Skin of body (tissue), 3 donors: ENCODE measurements at places on chromosomes 5 and 9.
A peak's percentile ranks its signal among the peaks of the same experiment; 100 is the strongest.

DNA sequence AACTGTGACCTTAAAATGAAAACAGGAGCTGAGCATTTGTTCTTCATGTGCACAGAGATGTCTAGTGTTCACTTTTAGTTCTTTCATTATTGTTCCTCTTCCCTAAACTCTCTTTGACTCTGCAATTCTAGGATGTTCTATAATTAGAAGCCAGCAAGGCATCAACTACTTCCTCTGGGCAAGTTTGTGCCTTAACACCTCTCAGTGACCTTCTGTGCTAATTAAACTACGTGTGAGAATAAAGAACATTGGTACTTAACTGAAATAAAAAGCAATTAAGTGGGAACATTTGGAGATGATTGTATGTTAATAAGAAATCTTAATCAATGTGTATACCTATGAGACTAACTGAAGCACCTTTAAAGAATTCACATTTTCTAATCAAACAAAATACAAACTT, 242.8 kb downstream of the RASEF start:
- no peak for DNase-seq

- no peak for DNase-seq
Observed at GRCh38 chr5:113223831-113224604, 210.8 kb downstream of the TSSK1B start.

- DNase-seq = peak; percentile 8
Observed at GRCh38 chr5:105034401-105034763, 1471.8 kb upstream of the NUDT12 start.

GRCh38 chr5:154513669-154514084, 35.6 kb upstream of the HAND1 start:
- no peak for DNase-seq

GRCh38 chr9:126745574-126746411, 59.0 kb upstream of the ZBTB43 start:
- peak; percentile 12 for DNase-seq

DNA sequence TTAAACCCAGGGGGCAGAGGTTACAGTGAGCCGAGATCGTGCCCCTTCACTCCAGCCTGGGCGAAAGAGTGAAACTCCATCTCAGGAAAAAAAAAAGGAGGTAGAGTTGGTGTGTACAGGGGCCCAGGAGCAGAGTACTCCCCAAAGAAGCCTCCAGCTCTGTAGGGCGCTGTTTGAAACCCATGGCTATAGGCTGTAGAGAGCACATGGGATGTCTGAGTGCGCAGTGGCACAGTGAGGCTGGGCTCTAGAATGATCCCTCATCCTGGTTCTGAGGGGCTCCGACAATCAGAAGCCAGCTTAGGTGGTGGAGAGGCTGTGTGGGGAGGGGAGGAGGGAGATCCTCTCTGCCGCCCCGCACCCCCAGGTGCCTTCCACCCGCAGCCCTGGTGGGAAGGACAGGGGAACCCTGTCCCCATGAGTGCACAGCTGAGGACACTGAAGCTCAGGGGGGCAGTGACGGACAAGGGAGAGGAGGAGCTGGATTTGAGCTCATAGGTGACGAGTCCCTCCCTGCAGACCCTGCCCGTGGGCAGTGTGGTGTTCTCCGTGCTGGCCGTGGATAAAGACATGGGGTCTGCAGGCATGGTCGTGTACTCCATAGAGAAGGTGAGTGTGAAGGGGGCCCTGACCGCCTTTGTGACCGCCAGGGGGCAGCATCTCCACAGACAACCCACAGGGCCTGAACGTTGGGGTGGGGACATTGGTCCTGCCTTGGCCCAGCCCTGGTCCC, 24.6 kb downstream of the CDHR2 start:
- DNase-seq = no peak

GRCh38 chr5:18236386-18236785, 602.1 kb downstream of the TAF11L14 start:
- no peak for DNase-seq

DNA sequence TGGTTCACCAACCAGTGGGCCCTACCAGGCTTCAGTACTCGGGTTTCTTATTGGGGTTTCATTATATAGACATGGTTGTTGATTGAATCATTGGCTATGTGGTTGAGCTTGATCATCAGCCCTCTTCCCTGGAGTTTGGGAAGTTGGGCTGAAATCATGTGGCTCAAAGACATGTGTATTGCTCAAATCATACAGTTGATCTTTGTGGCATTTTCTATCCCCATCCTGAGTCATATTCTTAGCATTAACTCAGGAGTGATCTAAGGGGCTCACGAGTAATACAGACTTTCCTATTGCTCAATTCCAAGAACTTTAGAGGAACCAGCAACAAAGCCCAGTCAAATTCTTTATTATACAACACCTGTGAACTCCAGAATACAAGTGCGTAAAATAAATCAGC, 66.2 kb downstream of the SMC5 start:
- no peak for DNase-seq

DNA sequence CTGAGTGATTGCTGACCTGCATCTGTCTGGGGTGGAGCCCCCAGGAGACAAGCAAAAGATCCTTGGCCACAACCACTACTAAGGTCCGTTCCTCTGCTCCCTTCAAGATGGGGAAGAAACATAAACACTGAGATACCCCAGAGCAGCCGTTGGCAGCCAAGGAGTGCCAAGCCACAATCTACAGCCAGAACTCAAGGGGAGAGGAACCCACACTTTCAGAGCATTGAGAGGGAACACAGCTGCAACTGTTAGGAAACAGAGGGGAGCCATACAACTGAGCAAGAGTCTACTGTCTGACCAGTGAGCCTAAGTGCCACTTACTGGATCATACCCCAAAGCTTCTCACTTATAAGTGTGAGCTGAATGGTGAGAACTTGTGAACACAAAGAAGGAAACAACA, 44.6 kb upstream of the ADRB2 start:
- no peak for DNase-seq

GRCh38 chr5:157366741-157367674, 93.0 kb upstream of the NIPAL4 start:
- DNase-seq = peak; percentile 51

GRCh38 chr5:176789873-176790615, 20.3 kb upstream of the UNC5A start:
- DNase-seq = no peak

GRCh38 chr5:72328172-72328571, 8.0 kb downstream of the PTCD2 start:
- DNase-seq = no peak
